Activated gamma-delta T cell treated with anti-CD3 and anti-CD28 coated beads, Interleukin-2, amount 50 U/mL, for 16 hours (primary cell): ENCODE measurements at places on chromosomes 3 and 15.

- DNase-seq: no peak
Observed at GRCh38 chr15:60344987-60345386, 52.8 kb downstream of the ANXA2 start.

DNA sequence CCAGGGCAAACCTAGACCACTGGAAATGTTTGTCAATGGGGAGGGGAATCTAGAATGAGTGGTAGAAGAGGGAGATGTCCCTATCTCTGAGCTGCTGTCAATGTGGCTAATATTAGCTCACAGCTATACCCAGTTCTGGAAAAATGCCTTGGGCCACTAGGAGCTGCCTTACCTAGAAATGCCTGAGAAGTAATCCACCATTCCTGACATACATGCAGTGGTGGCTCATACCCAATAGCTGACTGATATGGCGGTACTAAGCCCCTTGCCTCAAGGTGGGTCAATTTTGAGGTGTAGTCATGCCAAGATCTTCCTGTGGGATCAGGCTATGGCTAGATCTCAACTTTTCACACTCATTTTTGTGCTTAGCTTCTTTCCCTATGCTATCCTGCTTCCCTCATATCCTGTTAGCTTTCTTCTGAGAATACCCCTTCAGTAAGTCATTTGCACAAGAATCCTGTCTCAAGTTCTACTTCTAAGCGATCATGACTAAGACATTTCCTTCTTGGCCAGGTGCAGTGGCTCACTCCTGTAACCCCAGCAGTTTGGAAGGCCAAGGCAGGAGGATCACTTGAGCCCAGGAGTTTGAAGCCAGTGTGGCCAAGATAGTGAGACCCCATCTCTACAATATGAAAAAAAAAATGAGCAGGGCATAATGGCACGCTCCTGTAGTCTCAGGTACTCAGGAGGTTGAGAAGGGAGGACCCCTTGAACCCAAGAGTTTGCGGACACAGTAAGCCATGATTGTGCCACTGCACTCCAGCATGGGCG is 49.1 kb upstream of the RFX7 start:
- DNase-seq: no peak

GRCh38 chr3:179769411-179770247 is 116.8 kb downstream of the USP13 start:
- DNase-seq: no peak

DNA sequence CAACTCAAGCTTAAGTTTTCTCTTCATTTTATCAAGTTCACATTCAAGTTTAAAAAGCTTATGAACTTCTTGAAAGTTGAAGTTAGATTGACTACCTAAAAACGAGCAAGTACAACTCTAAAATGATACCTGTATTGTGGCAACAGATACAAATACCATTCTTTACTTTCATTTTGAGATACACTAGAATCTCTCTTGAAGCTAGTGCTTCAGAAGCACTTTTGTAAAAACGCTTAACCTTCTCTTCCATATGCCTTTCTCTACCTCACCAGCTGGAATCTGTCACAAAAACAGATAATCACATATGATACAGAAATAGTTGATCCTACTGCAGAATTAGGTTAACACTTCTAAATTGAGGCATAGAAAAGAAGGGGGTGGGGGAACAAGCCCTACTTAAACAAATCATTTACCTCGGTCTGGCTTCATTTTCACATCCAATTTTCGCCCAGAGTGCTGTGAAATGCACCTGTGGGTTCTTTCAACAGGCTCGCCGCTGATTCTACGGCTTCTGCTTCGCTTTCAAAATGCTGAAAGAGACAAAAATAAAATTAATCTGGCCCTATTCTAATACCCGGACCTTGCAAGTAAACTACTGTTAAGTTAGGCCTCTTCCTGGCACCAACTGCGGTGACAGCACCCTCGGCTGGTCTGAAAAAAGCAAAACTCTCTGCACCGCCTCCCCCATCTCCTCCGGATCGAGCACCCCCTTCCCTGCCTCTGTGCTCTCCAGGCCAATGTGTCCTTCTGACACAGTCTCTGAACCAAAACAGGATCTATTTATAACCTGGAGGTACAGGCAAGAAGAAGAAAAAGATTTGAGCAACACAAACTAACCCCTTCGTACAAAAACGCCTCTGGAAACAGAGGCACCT is 1.4 kb downstream of the ATOSA start:
- peak; percentile 18 for DNase-seq

- no peak for DNase-seq
Observed at GRCh38 chr3:192038726-192039125, 577.8 kb downstream of the PYDC2 start.

- DNase-seq: no peak
Observed at GRCh38 chr15:87746333-87746732, 510.2 kb downstream of the NTRK3 start.

GRCh38 chr3:62631488-62631887 is 243.7 kb downstream of the CADPS start:
- no peak for DNase-seq

GRCh38 chr3:128698211-128699047 is 27.6 kb upstream of the RAB7A start:
- DNase-seq: no peak

- DNase-seq: no peak
Observed at GRCh38 chr3:111619833-111620232, 24.7 kb upstream of the ZBED2 start.

DNA sequence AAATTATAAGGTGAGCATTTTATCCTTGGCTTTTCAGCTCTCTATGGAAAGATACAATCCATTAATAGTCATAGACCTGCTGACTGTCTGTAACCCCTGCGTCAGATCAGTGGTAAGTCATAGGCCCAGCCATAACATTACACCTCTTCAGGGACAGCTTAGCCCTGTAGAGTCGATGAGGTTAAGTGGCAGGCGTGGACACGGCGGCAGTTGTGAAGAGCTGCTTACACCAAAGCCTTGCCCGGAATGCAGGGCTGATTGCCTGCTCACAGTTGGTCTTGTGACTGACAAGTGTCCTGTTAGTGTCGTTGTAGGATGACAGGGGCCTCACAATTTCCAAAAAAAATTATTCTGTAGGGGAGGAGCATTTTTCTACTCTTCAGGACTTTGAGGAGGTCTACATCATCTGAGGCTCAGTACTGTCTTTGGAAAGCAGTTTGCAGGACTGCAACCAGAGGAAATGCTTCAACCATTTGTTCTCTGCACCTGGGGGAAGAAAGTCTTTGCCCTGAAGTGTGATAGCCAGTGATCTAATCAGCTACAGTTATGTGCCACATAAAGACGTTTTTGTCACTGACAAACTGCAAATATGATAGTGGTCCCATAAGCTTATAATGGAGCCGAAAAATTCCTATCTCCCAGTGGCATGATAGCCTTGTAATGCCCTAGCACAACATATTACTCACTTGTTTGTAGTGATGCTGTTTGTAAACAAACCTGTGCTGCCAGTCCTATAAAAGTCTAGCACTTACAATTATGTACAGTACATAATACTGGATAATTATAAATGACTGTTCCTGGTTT is 14.9 kb upstream of the SELENOT start:
- no peak for DNase-seq

- DNase-seq: no peak
Observed at GRCh38 chr3:177396733-177397132, 199.5 kb upstream of the TBL1XR1 start.

DNA sequence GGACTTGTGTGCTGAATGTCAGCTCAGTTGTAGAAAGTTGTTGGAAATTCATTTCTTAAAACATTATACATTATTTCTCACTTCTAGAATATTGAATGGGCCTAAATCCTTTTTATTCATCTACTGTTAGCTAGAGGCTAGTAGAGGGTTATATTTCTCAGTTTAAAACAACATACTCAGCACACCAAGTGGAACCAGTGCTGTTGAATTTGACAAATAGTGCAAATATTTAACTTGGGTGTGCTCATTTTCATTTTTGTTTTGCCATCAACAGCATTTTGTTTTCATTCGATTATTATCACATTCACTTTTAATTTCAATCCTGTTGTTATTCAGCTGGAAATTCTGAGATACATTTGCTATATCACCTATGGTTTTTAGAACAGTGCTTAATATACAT is 269.4 kb upstream of the PEX5L start:
- DNase-seq: no peak

DNA sequence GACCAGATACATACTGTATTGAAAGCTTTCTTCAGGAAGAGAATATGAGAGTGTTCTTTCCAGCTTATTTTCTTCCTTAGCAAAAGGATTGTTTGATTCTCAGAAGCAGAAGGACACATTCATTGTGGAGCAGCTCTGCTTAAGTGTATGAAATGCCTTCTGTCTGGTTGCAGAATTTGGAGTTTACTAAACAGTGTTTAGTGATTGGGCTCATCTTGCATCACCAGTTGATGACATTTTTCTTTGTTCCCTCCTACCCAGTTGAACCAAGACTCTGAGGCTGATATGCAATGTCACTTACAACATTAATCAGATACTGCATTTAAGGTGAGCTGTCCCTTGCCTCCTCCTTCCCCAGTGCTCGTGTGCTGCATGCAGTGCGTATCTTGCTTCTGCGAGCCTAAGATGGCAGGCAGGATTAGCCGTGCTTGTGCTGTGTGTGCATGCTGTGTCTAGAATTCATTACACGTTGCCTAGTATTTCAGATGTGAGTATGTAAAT is 18.4 kb downstream of the ZBTB38 start:
- DNase-seq: no peak

DNA sequence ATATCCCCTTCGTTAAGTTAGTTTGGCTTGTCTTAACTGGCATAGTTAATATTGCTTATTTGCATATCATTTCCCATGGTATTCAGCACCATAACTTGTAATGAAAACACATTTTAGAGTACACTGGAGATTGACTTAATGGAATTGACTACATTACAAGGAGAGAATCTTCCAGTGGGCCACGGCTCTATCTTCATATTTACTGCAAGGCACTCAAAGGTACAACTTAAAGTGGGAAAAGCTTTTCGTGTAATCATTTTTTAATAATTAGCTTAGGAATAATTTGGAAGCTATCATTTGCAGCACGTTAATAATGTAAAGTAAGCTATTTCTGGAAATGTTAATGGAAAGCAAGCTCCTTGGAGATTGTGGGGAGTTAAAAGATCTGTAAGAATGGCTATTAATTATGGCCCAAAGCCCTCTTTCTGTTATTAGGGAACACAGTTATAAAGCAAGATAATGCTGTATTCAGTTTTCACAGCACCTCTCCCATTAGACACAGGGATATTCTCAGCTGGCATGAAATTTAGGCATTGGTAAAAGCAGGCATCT is 551.5 kb upstream of the RGMA start:
- no peak for DNase-seq

GRCh38 chr3:191119415-191120295 is 79.4 kb upstream of the OSTN start:
- no peak for DNase-seq

DNA sequence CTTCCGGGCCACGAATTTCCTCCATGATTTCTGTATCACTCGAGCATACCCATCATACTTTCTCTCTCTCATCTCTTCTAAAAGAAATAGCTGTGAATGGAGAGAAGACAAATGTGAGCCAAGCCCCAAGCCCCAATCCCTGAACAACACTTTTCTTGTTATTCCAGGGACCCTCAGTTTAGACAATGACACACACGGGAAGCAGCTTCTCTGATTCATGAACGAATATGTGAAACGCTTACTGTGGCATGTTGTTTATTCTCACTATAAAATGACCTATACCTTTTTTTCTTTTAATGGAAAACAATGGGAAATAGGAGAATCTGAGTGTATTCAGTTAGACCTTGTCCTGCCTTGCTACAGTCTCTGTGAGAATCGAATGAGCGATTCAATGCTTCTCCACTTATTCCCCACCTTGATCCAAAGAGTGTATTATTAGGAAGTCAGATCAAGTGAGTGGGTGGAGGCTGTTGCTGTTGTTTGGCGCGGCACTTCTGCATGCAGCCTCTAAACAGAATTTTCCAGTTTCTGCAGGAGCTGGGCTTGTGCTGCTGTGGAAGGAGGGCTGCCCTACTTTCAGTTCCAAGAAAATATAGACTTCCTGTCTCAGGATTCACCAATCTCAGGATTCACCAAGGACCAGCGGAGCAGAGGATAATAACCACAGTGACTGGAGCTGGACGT is 32.4 kb upstream of the LDHAL6B start:
- DNase-seq: no peak

GRCh38 chr15:45231132-45231531 is 20.9 kb upstream of the SLC28A2 start:
- no peak for DNase-seq

- DNase-seq: no peak
Observed at GRCh38 chr3:190560013-190560895, 46.4 kb downstream of the IL1RAP start.

GRCh38 chr3:111695636-111696117 is 100.5 kb upstream of the ZBED2 start:
- no peak for DNase-seq

DNA sequence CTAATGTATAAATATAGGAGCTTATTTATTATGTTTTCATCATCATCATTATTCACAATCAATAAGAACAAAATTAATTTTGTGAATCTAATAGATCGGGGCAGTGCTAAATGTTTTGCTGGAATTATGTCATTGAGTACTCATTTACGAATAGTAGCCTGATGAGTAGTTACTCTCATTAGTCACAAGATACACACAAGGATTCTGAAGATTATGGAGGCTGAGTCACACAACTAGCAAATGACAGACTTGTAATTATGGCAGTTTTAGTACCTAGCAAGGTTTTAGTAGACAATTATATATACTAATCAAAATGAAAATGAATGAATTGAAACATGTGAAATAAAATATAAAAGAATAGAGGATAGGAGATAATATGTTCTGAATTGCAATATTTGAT is 954.2 kb downstream of the CADM2 start:
- DNase-seq: no peak

- DNase-seq: no peak
Observed at GRCh38 chr3:62028236-62028635, 345.1 kb downstream of the FEZF2 start.

DNA sequence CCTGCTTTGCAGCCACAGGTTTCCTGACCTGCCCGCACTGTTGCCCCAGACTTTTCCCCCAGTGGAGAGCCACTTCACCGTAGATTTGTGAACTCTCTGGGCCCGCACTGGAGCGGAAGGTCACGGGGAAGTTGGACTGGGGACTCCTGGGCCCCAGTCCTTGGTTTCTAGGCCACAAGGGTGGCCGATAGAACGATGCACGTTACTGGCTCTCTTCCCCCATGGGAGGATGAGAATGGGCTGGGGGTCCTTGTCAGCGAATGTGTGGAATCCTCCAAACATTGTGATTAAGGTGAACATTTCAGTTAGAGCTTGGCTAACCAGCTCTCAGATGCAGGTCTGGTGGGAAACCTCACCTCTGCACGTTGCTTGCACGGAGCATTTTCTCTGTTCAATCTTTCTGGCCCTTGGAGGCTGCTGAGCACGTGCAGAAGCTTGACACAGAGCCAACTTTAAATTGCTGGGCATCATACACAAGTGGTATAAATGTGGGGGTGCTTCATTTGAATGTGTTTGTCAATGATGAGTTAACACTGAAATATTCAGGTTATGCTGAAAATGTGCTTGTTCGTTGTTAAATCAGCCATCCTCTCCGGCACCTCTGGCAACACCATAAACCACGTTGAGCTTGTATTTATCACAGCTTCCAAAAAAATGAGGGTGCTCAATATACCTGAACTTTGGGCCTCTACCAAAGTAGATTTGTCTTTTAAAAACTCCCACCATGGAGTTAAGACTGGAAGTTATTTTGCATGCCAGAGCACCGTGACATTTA is 976 bp downstream of the DIS3L start:
- no peak for DNase-seq

GRCh38 chr15:31336593-31337295 is 10.1 kb downstream of the KLF13 start:
- no peak for DNase-seq
